CD4-positive, alpha-beta T cell treated with Interleukin-6 for 4 hours (primary cell): ENCODE measurements at places on chromosomes 4 and X.

- no peak for DNase-seq
Observed at GRCh38 chr4:82623121-82623683, 61.4 kb upstream of the TMEM150C start.

- no peak for DNase-seq
Observed at GRCh38 chr4:155999725-156000124, 46.1 kb upstream of the CTSO start.

DNA sequence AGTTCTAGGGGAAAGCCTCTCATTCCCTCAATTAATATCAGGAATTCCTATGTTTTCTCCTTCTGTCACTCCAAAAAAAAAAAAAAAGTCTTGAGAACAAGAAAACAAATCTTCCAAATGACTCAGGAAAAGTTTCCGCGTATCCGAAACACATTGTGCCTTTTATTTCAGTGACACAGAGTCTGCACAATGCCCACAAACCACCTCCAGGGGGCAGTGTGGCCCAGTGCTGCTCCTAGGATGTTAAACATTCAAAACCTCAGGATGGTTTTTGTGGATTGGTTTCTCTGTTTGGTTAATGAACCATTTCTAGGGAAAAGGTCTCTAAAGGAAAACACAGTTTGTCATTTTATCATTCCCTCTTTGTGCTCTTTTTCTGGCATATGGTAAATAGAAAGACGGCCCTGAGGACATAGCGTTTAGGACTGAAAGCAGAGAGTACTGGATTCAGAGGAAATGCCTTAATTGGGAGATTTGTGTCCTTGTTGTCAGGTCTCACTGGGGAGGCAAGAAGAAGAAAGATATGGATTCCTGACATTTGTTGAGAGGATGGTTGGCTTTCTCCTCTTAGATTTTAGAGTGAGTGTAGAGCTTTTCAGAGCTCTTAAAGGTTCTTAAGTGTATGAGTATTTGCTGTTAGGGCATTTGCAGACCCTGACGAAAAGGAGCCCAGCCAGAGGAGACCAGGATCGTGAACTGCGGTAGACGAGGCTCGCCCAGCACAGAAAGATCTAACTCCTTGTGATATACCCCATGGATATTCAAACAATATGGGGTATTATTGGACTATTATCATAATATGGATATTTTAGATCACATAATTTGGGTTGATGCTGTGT is 65.7 kb upstream of the MAP9 start:
- peak; percentile 54 for DNase-seq

DNA sequence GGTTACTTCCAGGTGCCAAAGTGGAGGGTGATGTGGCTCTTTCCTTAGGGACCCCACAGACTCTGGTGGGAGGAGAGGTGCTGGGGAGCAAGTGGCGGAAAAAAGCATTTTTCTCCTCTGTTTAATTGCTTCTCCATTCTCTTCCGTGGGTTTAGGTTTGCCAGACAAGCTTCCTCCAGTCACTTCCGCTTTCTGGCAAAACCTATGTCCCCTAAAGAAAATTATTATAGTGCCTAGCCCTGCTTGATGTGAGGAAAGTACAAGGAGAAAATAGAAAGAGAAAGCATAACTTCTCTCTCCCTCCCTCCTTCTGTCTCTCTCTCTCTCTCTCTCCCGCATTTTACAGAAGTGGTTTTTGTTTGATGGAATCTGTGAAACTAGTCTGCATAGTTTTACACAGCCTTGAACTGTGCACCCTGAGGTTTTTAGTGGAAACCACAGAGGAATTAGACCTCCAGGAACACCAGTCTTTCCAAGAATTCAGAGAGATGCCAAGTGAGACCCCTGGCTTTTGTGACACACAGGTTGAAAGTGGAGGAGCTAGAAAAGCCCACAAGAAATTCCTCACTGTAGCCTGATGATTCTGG is 231.1 kb upstream of the ANXA3 start:
- DNase-seq: no peak

DNA sequence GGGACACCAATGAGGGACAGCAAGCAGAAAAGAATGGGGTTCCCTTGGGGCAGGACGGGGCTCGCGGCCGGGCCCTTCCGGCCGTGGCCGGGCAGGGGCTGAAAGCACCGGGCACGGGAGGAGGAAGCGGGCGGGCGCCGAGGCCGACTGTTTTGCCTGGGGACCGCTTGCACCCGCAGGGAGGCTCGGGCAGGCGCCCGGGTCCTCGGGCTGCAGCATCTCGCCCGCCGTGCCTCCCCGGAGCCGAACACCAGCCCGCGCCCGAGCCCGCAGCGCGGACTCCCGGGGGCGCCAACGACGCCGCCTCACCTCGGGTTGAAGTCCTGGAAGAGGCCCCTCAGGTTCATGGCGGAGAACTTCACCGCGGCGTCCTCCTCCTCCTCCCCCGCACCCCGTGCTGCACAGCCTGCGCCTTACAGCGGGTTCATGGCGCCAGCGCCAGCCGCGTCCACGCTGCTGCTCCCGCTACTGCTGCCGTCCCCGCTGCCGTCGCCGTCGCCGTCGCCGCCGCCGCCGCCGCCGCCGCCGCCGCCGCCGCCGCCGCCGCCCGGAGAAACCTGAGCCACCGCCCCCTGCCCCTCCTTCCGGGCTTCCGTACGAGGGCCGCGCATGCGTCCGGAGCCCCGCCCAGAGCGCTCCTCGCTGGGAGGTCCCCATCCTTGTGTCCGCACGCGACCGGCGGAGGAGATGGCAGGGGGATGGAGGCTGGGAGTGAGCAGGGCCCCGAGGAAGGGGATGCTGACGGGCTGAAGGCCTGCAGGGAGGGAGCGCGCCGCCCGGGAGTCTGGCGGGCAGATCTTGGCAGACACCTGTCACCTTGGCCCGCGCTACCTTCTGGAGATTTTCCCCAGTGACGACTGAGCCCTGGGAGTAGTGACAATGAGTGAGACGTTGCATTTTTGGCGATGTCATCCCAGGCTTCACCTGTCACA is at the start of gene TMEM185A:
Gene TMEM185A, minus strand, starts transcription at position 559 of the 932 bp plus-strand sequence. Its CDS starts 212 bp downstream, at position 347.
- peak; percentile 80 for DNase-seq

DNA sequence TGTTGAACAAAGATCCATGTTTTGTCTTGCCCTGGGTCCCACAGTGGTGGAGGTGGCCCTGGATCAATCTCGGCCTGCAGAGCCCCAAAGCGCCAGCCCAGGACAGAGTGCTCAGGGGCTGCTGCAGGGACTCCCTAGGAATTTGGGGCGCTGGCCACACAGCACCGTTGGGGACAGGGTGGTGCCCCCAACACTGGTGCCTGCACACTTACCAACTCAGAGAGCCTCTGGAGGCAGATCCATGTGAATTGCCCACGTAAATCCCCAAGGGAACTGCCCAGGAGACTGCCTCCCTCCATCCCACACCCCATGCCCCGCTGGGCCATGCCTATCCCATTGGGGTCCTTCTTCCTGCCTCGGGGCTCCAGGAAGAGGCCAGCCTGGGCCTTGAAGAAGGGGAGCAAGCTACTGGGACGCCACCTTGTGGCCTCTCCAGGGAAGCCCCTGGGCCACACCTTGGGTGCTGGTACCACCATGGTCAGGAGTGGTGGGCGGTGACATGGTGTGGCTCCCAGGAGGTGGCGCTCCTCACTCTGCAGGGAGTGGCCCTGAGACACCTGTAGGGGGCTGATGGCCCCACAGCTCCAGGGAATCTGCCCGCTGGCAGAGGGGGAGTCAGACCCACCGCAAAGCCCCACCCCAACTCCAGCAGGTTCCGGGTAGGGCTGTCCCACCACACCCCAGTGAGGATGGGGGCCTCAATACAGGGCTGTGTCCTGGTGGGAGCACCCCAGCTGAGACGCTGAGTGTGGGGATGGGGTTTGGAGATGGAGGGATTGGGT is 22.8 kb downstream of the CFAP99 start:
- peak; percentile 78 for DNase-seq

GRCh38 chr4:176957353-176958118 is 164.8 kb upstream of the VEGFC start:
- DNase-seq: no peak

DNA sequence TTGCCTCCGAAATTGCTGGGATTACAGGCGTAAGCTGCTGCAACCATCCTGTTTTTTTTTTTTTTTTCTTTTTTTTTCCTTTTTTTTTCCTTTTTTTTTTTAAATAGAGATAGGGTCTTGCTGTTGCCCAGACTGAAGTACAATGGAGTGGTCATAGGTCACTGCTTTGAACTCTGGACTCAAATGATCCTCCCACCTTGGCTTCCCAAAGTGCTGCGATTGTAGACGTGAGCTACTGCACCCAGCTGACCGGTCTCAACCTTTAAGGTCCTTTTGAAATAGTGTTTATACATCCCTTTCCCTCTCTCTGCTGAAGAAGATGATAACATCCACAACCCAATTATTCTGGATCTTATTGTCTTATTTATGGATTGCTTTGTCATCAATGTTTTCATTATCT is 548.7 kb downstream of the GBA3 start:
- DNase-seq: no peak

DNA sequence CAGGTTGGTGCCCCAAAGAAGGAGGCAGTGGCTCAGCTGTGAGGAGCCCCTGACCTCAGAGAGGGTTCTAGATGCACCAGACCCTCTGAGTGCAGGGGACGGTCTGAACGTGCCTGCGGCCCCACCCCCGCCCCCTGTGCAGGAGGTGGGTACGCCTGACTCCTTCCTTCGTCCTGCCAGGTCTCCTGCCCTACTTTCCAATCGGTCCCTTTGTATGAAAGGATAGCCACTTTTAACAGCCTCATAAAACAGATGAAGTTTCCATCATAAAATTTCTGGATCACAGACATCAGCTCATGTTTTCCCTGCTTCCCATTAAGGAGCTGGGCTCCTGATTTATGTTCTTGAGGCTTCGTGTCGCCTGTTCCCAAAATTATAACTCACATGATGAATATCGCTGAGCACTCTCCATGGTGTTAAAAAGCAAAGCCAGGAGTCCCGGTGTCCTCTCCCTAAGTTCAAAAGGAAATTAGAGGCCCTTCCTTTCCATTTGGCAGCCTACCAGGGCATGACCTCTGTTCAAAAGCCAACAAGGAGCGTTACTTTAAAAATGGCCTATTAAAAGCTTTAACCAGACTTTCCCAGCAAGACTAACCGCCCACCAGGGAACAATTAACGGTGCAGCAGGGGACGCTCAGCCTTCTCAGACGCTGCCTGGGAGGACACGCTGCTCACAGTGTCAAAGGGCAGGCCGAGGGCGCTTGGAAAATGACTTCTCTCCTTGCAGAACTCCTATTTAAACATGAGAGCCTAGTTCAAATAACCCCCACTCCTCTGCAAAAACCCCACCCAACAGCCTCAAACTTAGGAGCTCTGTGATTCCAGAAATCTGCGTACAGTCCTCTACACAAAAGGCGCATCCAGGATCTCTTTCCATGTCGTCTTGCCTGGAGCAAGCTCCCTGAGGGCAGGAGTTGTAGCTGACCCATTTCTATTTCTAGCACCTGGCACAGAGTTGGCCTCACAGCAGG is 181.9 kb downstream of the AFAP1 start:
- DNase-seq: no peak

- peak; percentile 10 for DNase-seq
Observed at GRCh38 chr4:184385705-184386141, 88.6 kb downstream of the IRF2 start.

GRCh38 chrX:151724563-151725337 is 8.9 kb downstream of the FATE1 start:
- no peak for DNase-seq

DNA sequence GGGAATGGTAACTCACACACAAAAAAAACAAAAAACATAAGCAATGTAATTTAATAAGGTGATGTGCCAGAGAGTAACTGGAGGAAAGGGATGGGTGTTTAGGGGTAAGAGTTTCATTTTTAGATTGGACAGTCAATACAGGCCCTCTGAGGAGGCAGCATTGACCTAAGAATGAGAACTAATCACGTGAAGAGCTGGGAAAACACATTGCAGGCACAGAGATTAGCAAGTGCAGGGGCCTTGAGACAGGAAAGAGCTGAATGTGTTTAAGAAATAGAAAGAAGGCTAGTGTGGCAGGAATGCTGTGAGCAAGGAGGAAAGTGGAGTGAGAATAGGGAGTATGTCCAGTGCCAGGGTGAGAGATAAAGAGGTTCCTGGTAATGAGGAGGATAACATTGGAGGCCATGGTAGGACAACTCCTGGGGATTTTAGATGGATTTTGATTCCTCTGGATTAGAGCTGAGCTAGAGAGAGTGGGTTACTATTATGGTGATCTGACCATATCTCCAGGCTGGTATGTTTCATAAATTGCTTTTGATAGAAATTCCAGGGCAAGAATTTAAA is 17.6 kb downstream of the PDLIM5 start:
- no peak for DNase-seq

DNA sequence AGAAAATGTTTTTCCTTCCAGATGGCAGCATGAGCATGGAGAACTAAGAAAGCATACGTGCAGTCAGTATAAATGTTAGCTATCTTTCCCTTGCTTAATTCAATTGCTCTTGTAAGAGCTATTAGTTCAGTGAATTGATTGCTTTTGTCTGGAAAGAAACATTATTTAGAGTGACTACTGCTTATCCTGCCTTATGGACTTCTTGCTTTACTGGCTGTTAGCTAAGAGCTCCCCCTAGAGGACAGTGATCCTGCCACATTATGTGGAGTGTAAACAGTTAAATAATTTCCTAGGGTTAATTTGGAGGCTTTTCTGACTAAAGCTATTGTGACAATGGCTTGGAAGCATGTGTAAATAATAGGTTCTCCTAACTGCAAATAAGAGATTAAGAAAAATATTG is 1402.4 kb downstream of the FAM133A start:
- no peak for DNase-seq

DNA sequence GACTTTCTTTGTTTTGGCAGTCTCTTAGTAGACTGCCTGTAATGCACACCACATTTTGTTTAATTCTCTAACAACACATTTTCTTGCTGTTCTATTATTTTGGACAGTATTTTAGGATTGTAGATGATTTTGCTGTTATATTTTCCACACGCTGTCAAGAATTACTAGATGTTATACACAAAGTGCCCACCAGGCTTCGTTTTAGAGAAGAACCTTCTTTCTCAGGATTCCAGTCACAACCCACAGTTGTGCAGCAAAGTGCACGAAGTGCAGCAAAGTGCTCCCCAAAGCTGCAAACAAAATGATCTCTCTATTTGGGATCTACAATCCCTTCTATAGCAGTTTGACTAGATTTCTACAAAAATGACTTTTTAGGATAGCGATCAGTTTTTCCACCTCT is 2.4 kb downstream of the ZNF141 start:
- no peak for DNase-seq

DNA sequence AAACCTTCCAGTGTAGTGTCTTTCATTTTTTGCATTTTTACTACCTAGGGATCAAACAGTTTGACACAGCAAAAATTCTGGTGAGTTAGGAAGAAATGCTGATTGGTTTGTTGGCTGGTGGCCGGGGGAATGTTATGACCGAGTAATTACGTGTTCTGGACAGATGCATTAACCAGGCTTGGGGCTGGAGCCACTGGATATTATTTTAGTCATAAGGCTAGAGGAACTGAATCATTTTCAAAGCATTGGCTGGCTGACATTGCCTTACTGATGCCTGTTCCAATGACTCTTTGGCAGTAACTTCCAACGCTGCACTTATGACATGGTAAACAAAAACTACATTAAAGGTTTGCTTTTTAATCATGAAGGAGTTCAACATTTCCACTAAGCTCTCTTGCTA is 84.6 kb downstream of the FBXO8 start:
- no peak for DNase-seq

- DNase-seq: no peak
Observed at GRCh38 chr4:78254893-78255292, 197.8 kb downstream of the FRAS1 start.
